Globus pallidus (tissue), 1 donor: ENCODE measurements at places on chromosomes 16 and 17.

DNA sequence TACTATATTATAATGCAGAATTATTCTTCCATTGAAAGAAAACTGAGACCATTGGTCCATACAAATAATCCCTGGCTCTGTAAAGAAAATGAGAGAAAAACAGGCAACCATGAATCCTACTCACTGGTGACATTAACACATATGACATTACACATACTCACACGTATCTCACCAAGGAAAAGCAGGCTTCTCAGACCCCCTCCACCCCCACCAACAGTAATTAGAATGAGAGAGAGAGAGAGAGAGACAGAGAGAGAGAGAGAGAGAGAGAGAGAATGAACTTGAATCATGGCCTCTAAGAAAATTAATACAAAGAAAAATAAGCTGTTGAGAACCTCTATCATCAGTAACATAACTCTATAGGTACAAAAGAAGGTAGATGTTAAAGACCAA lies 132.0 kb downstream of the SNX11 start:
- DNase-seq, result no peak

- no peak for DNase-seq
These were observed 187.0 kb downstream of the SOX9 start for GRCh38 chr17:72307836-72308235.

DNA sequence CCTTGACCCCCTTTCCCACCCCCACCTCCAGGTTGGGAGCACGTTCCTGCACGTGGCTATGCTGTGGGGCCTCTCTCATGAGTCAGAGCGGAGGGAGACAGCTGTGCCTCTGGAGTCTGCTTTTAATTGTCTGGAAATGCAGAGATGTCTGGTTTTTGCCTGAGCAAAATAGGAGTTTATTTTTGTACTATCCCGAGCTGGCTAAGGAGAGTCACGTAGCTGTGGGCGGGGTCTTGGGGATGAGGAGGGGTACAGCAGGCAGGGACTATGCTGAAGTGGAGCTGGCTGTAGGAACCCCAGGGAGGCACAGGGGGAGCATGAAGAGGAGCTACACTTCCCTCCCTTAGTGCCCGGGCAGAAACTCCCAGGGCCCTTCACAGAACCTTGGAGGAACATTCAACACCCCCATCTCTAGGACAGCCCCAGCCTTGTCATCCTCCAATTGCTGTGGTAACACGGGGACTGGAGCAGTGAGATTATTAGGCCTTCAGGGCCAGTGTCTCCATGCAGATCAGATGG lies 44.7 kb upstream of the LGALS9 start:
- DNase-seq, result no peak

GRCh38 chr16:88505405-88506082 lies 52.5 kb downstream of the ZFPM1 start:
- no peak for DNase-seq

DNA sequence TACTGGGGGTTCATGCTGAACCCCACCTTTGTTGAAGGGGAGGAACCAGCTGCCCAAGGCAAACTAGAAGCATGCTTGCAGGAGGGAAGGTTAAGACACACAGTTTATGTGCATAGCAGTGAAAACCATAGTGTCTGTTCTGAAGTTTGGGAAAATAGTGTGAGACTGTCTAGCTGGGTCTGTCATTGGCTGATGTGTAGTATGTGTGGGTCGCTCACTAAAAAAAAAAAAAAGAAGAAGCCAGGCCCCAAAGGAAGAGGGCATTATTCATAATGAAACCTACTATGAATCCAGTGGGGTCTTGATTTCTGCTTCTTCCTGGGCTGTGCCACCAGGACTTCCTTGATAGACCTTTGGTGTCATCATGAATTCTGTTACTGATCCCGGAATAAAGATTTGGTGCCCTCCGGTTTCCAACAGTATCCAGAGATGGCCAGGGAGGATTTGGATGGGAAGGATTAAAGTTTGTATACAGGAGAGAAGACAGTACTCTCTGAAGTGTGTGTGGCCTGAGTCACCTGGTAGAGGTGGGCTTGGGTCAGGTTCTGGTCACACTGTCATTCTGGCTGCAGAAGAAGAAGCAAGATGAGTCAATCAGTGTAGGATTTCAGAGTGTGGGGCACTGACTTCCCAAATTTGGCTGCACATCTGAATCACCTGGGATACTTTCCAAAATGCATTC lies 220.3 kb downstream of the PRKCA start:
- no peak for DNase-seq

DNA sequence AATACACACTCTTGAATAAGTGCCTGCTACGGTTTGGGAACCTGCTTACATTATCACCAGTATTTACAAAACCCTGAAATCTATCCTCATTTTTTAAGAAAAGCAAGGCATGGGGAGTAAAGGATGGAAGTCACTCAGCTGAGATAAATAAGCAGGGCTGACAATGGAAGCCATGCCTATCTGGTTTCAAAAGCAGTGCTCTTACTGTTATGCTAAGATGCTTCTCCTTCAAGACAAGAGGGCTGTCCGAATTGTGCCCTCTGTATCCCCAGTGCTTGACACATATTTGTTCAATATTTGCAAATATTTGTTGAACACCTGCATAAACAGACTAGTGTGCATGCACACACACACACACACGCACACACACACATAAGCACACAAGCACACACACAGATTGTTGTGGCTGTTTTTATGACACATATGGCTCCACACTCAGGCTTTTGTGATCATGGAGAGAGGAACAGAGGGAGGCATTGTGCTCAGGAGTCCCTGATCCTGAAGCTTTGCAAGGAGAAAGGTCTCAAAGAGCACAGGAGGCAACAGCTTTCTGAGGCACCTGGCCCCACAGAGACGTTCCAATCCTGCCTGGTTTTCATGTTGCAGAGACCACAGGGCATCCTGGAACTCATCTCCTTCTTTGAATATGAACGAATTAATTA lies 401.6 kb upstream of the CDH11 start:
- no peak for DNase-seq

DNA sequence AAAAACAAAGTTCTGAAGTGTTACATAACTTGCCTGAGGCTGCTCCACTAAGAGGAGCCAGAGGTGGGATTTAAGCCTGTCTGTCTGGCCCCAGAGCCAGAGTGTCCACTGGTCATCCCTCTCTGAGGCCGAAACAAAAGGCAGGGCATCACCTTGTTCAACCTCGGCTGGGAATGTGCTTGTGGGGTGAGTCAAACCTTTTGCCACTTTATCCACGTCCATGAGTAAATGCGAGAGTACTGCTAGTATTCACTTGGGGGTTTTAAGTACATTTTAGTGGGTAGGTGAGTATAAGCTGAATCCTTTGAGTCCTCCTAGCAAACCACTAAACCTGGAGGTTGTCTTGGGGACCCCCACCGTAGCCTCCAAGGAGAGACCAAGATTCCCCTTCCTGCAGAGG lies 103.5 kb downstream of the STX8 start:
- no peak for DNase-seq

DNA sequence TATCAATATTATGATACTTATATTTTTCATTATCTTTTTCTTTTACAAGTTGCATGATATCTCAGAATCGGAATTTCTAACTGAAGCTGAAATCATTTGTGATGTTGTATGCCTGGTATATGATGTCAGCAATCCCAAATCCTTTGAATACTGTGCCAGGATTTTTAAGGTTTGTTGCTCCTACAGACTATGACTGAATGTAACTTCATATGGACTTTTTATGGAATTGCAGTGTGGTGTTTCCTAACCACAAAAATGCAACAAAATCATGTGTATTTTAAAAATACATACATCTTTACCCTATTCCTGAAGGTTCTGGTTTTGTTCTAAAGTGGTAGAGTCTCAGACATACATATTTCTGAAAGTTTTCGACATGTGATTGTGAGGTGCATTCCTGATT lies 58.8 kb upstream of the RHBDL3 start:
- no peak for DNase-seq

- DNase-seq, result no peak
These were observed 1.9 kb downstream of the ZNF778 start for GRCh38 chr16:89219365-89219764.

GRCh38 chr17:77416105-77416713 lies 275.4 kb downstream of the SEC14L1 start:
- no peak for DNase-seq

GRCh38 chr16:85326794-85327181 lies 214.5 kb upstream of the CIBAR2 start:
- DNase-seq, result no peak

DNA sequence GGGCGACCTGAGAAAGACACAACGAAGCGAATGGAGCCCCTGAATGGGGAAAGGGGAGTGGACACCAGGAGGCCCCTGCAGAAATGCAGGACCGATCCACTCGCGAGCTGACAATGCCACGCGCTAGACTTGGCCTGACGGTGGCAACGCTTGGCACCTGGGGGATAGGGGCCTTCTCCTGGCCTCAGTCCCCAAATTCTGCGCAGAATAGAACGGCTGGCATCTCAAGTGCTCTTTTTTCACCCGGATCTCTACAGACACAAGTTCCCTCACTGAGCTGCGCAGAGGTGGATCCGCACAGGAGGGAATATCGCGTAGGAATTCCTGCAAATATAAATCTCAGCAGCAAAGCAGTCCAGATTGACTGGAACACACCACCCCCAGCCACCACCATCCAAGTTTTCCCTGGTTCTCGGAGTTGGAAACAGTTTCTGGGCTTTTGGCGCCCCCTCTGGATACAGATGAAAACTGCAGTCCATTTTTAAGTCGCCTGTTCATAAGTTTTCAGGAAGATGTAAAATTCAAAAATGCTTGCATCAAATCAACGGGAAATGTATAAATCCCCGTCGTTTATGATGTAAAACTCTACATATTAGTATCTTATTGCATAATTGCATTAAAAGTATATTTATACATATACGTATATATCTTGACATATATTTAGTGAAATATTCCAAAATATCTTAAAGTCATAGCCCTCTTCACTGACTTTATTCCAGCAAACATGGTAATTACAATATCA lies 2.3 kb upstream of the SOX9 start:
- DNase-seq, result peak; percentile 90

- DNase-seq, result peak; percentile 75
These were observed 2.7 kb downstream of the FOXJ1 start for GRCh38 chr17:76138234-76138895.

DNA sequence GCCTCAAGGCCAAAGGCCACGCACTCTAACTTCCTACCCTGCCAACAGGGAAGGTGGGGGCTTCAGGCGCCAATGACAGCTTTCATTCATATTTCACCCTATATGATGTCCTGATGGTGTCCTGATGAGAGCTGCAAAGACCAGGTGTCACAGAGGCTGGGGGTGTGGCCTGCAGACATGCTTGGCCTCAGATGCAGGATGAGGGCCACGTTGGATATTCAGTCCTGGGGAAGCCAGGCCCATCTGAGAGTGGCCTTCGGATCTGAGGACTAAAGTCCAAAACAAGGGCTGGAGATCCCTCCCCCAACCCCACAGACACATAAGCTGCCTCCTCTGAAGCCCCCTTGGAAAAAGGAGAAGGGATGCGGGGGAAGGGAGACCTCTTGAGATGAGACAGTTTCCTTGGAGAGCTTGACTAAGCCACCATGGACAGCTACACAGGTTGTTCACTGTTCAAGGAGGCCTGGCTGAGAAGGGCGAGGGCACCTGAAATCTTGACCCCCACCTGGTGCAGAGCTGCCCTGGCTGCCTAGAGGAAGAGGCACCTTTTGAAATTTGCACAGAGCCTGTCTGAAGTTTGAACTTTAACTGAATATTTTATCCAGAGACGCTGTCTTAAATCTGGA lies 24.3 kb upstream of the GSG1L start:
- no peak for DNase-seq

- peak; percentile 77 for DNase-seq
These were observed 20.6 kb downstream of the TPPP3 start for GRCh38 chr16:67372664-67373063.

- peak; percentile 68 for DNase-seq
These were observed 10.1 kb downstream of the AFMID start for GRCh38 chr17:78197147-78197832.

- peak; percentile 55 for DNase-seq
These were observed at the start of gene ITGB4 for GRCh38 chr17:75720656-75721462. ITGB4 (plus strand) TSS chr17:75721459; CDS start chr17:75724704, 3,245 bp downstream.

DNA sequence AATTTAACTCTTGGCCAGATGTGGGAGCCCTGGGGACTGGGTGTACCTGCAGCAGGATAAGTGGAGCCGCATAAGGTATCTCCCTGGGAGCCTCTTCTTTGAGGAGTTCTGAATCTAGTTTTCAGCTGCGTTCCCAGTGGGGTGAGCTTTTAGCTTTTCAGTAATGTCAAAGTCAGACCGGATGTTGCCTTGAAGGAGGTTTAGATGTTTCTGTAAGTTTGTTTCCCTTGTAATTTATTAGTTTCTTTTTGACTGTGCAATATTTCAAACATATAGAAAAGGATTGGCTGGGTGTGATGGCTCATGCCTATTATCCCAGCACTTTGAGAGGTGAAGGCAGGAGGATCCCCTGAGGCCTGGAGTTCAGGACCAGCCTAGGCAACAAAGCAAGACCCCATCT lies 98.6 kb upstream of the EEF2KMT start:
- DNase-seq, result no peak

GRCh38 chr17:21098934-21099689 lies 27.7 kb upstream of the DHRS7B start:
- peak; percentile 37 for DNase-seq

GRCh38 chr17:55314784-55315491 lies 50.2 kb downstream of the HLF start:
- DNase-seq, result no peak

DNA sequence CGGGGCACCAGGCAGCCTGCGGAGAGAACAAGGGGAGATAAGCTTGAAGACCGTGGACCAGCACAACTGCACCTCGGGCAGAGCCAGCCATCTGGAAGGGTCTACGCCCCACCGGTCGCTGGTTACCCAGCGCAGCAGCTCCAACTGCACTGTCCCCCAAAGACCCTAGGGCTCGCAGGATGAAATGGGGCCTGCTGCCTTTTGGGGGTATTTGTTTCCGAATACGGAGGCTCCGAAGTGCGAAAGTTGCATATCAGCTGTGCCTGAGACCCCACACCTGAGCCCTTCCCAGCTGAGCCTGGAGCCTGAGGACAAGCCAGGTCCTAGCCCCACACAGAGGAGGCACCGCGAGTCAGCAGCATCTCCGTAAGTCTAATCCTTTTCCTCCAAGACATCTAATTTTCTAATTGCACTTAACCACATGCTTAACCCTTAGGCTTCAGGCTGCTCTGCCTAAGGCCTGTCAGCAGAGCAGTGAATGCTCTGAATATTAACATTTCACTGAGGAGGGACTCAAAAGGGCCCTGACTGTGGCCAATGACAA lies 4.0 kb downstream of the KIFC3 start:
- DNase-seq, result no peak

- DNase-seq, result peak; percentile 59
These were observed 219.1 kb downstream of the STX8 start for GRCh38 chr17:9356488-9356911.

GRCh38 chr17:42835732-42836131 lies 2.5 kb downstream of the PSME3 start:
- no peak for DNase-seq

GRCh38 chr16:73177729-73178295 lies 129.9 kb upstream of the ZFHX3 start:
- DNase-seq, result no peak

DNA sequence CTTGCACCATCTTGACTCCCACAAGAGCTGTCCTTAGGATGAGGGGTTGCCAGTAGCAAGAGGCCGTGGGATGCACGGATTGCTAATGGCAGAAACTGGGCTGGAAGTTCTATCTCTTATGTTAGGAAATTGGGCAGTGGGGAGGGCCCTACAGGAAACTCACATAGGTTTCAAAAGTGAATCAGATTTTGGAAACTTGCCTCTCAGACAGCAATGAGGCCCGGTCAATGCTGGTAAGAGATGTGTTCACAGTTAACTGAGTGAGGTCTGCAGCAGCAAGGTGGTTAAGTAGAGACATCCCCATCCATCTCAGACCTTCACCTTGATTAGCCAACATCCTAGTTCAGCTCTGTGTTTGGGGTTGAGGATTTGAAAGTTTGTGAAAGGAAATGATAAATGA lies 164.7 kb downstream of the ABCA8 start:
- no peak for DNase-seq
